ENCODE measurements at places on chromosomes 1 and 21. TPM values are rescaled to one million over a fixed set of nuclear protein-coding genes. Genes with fewer than 3 reads are reported as not detected.

AK5 gene
- not detected for polyA plus RNA-seq

RNF223 gene
- 0.05 TPM for polyA plus RNA-seq

AGO1 gene
- 8.3 TPM for polyA plus RNA-seq

CFHR2 gene
- polyA plus RNA-seq, result not detected

LCE1F gene
- not detected for polyA plus RNA-seq

KCNK2 gene
- not detected for polyA plus RNA-seq

HAPLN2 gene
- polyA plus RNA-seq, result 0.09 TPM

PCP4 gene
- polyA plus RNA-seq, result not detected

ELF3 gene
- 85.6 TPM for polyA plus RNA-seq

TGFB2 gene
- 0.07 TPM for polyA plus RNA-seq

MROH9 gene
- polyA plus RNA-seq, result not detected

C1orf210 gene
- 7.1 TPM for polyA plus RNA-seq

ZBTB17 gene
- 17.0 TPM for polyA plus RNA-seq

GIPC2 gene
- 5.1 TPM for polyA plus RNA-seq

LDLRAD1 gene
- polyA plus RNA-seq, result 14.0 TPM

SFN gene
- polyA plus RNA-seq, result 4.3 TPM

FCGR3B gene
- polyA plus RNA-seq, result not detected

GNG4 gene
- 69.5 TPM for polyA plus RNA-seq

GRCh38 chr1:1079408-1080121 is 5.5 kb upstream of the RNF223 start:
- peak; percentile 79 for DNase-seq

- peak; percentile 56 for DNase-seq
These were observed 158.2 kb upstream of the IRF2BP2 start for GRCh38 chr1:234768171-234768568.

DNA sequence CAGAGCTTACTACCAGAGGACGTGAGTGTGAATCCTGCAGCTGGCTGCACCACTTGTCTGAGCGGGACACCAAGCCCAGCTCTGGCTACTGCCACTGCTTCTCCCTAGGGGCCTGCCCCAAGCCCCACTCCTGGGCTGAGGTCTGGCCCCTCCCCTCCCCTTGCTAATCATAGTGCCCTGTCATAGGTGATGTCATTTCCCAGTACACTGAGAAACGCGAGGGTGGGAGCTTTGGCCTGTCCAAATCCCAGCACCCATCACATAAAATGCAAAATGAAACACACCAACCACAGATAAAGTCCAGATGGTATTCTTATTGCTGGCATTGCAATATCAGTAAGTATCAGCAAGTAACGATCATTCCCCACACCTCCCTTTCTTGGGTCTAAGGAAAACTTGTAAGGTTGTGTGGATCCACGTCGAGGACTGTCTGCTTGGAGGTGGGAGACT is 77.7 kb downstream of the TOMM20 start:
- DNase-seq, result no peak

DNA sequence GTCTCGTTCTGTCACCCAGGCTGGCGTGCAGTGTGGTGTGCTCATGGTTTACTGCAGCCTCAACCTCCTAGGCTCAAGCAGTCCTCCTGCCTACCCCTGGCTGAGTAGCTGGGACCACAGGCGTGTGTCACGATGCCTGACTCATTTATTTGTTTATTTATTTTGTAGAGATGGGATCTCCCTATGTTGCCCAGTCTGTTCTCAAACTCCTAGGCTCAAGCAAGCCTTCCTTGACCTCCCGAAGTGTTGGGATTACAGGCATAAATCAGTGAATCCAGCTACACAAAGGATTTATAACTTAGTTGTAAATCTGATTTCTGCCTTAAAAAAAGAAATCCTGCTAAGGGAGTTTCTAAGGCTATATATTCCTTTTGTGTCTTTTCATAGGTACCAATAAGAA is 30.5 kb upstream of the ZNF496 start:
- DNase-seq, result no peak

- DNase-seq, result peak; percentile 73
These were observed 10.4 kb upstream of the ACOT11 start for GRCh38 chr1:54537611-54538010.

- DNase-seq, result no peak
These were observed 46.5 kb upstream of the BEND5 start for GRCh38 chr1:48823168-48823567.

- no peak for DNase-seq
These were observed 142.3 kb upstream of the EDN2 start for GRCh38 chr1:41626616-41627375.

DNA sequence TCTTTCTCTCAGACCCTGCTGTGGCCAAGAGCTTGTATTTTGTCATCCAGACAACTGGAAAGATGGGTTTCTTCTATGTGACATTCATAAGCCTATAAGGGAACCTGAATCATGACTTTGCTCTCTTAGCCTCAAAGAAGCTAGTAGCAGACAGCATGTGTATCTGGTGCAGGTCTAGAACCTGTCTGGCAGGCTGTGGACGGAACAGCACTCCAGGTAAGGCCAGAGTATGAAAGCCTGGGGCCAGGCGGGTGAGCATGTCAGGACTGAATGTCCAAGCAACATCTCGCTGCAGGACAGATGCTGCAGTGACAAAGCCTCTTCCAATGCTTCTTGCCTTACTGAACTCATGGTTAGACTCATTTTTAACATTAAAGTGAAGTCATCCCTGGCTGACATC is 32.8 kb downstream of the AKNAD1 start:
- no peak for DNase-seq

GRCh38 chr21:46094401-46095082 is 3.4 kb upstream of the COL6A2 start:
- DNase-seq, result no peak

DNA sequence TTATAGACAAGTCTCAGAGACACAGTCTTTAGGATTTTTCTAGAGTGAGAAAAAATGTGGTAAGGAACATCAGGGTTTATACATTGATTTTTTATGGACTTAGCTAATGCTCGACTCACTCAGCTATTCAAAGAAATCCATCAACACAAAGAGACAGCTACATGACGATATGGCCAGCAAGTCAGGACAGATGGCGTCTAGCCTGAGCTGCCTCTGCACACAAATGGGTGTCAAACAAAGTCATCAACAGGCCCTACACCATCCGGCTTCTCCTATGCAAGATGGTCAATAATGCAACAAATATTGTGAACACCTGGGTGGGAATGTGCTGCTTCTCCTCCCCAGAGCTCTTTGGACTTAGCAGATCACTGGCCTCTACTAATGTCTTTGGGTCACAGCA is 13.3 kb upstream of the ERICH3 start:
- no peak for DNase-seq

- DNase-seq, result no peak
These were observed 68.4 kb downstream of the USP24 start for GRCh38 chr1:55146781-55147180.

- DNase-seq, result no peak
These were observed 16.9 kb upstream of the ZBTB40 start for GRCh38 chr1:22434717-22435116.

GRCh38 chr1:163161841-163162240 is 40.9 kb downstream of the RGS5 start:
- DNase-seq, result no peak

GRCh38 chr1:150151291-150152181 is 1.8 kb downstream of the PLEKHO1 start:
- no peak for DNase-seq

DNA sequence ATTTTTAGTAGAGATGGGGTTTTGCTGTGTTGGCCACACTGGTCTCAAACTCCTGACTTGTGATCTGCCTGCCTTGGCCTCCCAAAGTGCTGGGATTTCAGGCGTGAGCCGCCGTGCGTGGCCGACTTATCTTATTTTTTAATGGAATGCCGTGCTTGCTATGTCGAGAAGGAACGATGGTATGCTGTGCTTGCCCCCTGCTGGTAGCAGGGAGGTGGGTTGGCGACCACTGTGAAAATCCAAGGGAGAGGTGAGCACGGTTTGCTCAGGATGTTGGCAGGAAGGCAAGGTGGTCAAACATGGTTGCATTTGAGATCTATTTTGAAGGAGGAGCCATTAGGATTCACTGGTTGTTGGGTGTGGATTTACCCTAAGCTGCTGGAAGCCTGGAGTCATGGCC is 45.8 kb upstream of the RCC2 start:
- no peak for DNase-seq

- DNase-seq, result no peak
These were observed 1599.7 kb downstream of the MRPL39 start for GRCh38 chr21:24007592-24007991.

DNA sequence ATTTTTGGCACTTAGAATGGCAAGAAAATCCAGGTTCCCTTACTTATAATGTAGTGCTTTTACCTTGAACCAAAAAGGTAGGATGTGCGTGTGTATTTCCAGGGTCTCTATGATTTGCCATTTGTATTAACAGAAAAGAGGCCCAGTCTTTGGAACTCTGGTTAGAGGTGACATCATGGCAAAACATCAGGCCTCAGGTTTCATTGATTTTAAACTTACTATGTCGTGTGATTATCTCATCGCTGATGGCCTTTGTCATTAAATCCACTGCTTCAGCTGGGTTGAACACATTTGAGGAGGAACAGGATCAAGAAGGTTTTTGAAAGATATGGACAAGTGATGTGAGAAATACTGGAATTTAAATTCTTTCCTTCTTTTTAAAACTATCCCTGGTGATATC is 95.2 kb downstream of the PBX1 start:
- DNase-seq, result no peak

DNA sequence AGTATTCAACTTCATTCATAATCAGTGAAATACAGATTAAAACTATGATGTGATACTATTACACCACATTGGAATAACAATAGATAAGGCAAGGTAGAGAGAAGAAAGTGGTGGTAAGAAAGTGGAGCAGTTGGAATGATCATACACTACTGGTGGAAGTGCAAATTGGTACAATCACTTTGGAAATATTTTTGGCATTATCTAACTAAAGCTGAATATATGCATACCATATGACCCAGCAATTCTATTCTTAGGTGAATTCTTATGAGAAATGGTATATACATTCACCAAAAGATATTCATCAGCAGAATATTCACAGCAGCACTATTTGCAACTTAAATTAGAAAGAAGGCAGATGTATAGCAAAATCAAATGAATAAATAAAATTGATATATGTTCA is 21.4 kb upstream of the PTPRC start:
- no peak for DNase-seq

DNA sequence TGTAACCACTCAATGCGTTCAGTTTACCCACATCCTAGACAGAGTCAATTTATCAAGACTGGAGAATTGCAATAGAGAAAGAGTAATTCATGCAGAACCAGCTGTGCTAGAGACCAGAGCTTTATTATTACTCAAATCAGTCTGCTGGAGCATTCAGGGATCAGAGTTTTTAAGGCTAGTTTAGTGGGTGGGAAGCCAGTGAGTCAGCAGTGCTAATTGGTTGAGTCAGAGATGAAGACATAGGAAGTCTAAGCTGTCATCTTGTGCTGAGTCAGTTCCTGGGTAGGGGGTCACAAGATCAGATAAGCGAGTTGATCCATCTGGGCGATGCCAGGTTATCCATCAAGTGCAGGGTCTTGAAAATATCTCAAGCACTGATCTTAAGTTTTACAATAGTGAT is 499.6 kb downstream of the MRPL39 start:
- DNase-seq, result no peak

- no peak for DNase-seq
These were observed 142.9 kb upstream of the COL6A1 start for GRCh38 chr21:45838634-45839033.

GRCh38 chr1:24644100-24644384 is 940 bp downstream of the SRRM1 start:
- DNase-seq, result no peak

- DNase-seq, result no peak
These were observed 19.6 kb upstream of the PABPC4 start for GRCh38 chr1:39596163-39596562.

GRCh38 chr1:165355977-165356811 is at the start of gene LMX1A:
TSS of gene LMX1A (minus strand) at chr1:165356715. CDS start at chr1:165355559, 1,156 bp downstream.
- DNase-seq, result no peak

DNA sequence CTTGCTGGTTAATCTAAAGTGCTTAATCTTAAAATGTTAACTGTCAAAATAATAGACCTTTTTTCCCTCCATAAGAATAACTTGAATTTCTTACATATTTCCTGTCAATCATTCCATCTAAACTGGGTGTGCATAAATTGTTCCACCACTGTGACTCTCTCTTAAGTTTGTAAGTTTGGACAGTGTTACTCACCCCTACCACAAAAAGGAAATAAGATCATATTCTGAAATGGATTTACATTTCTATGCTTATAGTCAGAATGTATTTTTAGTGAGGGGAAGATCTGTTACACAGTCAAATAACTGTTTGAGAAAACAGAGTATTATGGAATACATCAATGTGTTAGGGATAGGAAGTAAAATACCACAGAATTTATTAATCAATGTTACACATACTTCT is 109.6 kb upstream of the DPYD start:
- no peak for DNase-seq

DNA sequence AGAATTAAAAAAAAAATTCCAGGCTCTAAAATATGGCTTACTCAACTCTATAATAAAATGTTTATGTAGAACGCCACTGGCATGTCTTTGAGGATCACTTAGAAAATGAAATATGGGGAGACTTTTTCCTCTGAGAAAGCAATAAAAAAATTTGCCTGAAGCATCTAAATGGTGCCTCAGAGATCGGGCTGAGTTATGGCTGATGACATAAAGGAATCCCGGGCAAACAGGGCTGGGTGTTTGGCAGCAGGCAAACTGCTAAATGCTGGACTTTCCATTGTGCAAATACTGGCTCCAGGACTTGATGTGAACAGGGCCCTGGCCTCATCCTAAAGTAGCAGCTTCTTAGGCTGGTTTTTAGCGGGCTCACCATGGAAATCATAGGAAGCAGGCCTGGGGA is 44.5 kb upstream of the C1orf87 start:
- DNase-seq, result no peak

GRCh38 chr21:29441651-29442050 is 142.9 kb downstream of the BACH1 start:
- no peak for DNase-seq

- DNase-seq, result no peak
These were observed 125.5 kb upstream of the IRF2BP2 start for GRCh38 chr1:234735476-234735875.

DNA sequence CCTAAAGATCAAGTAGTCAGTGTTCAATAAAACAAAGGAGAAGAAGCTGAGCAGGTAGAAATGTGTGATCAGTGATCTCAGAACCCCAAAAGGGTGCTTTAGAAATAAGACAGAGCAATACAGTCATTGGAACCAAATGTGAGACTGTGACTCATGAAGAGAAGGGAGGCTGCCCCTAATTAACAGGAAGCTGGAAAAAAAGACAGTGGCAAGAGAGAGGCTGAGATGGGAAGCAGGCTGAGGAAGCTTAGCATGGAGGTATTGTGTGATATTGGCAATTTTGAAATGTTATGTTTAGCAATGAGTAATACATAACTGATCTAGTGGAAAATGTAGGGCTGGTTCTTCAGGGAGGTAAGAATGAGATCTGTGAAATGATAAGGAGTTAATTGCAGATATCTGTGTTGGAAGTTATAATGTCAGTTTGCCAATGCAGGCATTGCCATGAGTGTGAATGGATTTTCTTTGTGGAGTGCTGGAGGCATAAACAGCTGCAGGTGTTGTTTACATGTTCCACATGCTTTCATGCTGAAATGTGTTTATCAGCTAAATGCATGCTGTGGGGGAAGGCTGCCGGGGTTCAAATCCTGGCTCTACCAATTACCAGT is 90.6 kb upstream of the CACNA1E start:
- DNase-seq, result no peak

Measured in HepG2 (cell line).